ENCODE measurements at places on chromosomes 3 and 15.

DNA sequence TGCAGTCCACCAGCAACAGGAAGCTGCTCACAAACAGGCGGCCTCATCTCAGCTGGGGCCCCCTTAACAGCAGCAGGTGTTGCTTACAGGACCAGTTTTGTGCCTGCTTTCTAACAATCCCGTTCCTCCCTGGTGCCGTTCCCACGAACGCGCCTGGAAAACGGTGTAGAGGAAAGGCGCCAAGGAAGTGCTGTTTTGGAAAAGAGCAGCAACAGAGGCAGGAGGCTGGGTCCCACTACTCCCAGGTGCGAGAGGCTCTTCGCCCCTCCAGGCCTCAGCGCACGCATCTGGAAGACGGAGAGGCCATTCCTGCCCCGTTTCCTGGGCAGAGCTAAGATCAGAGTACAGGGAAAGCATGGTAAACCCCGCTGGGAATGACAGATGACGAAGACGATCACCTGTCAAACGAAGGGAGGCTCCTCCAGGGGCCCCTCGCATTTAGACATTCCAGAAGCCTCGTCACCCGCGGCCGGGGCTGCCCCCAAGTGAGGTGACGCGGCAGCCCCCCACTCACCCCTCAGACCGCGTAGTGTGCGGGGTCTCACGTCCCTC is 603 bp downstream of the SCAPER start:
- no peak for DNase-seq

- no peak for DNase-seq
Measured at GRCh38 chr3:150727653-150728502, 24.2 kb upstream of the ERICH6 start.

- DNase-seq: no peak
Measured at GRCh38 chr3:143562789-143563188, 285.5 kb downstream of the SLC9A9 start.

DNA sequence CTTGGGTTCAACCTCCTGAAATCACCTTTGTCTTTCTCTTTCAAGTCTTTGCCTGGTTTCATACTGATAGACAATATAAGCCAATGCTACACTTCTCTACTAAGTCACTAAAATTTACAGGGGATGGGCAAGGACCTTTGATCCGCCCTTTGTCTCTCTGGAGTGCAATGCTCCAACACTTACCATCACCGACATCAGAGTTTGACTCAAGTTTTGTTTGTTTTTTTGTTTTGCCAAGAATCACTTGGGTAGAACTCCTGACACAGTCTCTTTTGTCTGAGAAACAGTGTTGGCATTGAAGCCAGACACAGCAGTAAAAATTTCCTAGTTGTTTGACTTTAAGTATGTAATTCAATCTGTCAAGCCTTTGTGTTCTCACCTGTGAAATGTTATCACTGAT is 29.3 kb downstream of the NFKBIZ start:
- no peak for DNase-seq

- DNase-seq: no peak
Measured at GRCh38 chr15:74179983-74180880, 6.7 kb downstream of the ISLR start.

GRCh38 chr3:25074149-25074548 is 353.9 kb upstream of the RARB start:
- no peak for DNase-seq

- DNase-seq: no peak
Measured at GRCh38 chr15:69126054-69126469, 34.4 kb upstream of the GLCE start.

GRCh38 chr15:79682285-79682684 is 214.5 kb downstream of the MTHFS start:
- DNase-seq: no peak

GRCh38 chr3:25349095-25349494 is 79.0 kb upstream of the RARB start:
- no peak for DNase-seq

DNA sequence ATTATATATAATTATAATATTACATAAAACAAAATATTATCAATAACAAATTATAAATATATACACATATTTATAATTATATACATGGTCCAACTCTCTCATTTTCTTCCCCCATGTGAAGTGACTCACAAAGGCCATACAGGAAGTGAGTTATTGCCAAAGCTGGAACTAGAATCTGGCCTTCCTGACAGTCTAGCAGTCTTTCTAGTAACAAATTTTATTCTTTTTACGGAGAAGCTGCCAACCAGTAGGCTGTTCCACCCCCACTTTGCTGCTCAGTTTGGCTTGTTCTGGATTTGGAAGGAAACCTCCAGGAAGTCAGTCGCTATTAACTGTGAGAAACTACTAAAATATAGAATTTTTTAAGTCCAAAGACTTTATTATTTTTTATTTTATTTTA is 79.6 kb downstream of the DHX36 start:
- no peak for DNase-seq

DNA sequence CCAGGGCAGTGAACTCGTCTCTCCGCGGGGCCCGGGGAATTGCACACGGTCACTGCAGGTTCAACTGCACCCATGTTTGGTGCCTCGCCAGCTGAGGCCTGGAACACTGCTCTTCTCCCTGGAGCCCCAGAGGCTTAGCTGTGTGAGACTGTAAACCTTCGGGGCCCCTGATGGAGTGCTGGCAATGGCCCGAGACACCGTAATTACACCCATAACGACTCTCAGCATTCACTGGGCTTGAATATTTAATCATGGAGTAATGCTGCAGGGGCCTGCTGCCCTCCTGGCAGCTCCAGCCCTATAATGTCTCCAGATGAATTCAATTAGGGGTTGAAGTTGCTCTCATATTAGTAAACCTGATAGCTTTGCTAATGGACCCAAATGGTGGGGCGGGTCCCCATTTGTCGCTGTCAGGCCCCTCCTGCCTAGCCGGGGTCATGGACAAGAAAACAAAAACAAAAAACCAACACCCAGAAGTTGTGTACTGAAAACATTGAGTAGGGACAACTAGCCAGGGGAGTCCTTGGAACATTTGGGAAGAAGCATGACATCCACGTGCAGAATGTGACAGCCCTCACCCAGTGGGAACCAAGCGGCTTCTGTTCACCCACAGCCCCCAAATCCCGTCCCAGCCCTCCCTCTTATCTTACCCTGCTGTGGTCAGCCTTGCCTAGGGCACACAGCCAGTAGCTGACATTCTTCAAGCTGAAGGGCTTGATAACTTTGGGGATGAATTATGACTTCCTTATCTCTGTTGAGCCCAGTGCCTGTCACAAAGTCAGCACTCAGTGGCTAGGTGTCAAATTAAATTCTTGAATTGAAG is 74.3 kb upstream of the SCN5A start:
- no peak for DNase-seq

- no peak for DNase-seq
Measured at GRCh38 chr3:160478338-160478737, 28.8 kb upstream of the TRIM59 start.

DNA sequence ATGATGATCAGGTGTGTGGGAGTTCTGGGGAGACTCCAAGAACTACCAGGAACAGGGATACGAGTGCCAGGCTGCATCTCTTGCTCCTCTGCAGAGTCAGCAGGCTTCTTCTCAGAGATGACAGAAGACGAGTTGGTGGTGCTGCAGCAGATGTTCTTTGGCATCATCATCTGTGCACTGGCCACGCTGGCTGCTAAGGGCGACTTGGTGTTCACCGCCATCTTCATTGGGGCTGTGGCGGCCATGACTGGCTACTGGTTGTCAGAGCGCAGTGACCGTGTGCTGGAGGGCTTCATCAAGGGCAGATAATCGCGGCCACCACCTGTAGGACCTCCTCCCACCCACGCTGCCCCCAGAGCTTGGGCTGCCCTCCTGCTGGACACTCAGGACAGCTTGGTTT is 7.9 kb downstream of the PRRT3 start:
- no peak for DNase-seq

GRCh38 chr15:64634027-64634426 is 141.4 kb downstream of the RBPMS2 start:
- peak; percentile 75 for DNase-seq

DNA sequence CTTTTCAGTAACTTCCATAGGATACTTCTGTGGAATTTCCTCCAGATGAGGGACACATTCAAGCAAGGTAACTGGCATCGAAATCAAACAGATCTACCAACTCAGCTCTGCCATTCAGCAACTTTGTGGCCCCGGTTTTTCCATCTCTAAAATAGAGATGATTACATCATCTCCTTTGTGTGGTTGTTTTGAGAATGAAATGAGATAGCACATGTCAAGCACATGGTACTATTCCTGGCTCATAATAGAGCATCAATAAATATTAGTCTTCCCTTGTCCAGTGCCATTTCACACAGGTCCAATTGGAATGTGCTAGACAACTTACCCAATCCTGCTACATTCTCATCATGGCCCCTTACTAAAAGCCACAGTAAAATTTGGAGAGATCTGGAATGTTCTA is 24.2 kb upstream of the TM4SF4 start:
- DNase-seq: no peak

DNA sequence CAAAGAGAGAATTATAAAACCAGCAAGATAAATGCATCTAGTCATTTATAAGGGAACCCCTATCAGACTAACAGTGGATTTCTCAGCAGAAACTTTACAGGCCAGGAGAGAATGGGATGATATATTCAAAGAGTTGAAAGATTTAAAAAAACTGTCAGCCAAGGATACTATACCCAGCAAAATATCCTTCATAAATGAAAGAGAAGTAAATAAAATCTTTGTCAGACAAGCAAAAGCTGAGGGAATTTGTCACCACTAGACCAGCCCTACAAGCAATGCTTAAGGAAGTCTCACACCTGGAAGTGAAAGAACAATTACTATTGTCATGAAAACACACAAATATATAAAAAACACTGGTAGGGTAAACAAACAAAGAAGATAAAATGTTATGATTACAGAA is 113.4 kb upstream of the FAM3D start:
- no peak for DNase-seq

DNA sequence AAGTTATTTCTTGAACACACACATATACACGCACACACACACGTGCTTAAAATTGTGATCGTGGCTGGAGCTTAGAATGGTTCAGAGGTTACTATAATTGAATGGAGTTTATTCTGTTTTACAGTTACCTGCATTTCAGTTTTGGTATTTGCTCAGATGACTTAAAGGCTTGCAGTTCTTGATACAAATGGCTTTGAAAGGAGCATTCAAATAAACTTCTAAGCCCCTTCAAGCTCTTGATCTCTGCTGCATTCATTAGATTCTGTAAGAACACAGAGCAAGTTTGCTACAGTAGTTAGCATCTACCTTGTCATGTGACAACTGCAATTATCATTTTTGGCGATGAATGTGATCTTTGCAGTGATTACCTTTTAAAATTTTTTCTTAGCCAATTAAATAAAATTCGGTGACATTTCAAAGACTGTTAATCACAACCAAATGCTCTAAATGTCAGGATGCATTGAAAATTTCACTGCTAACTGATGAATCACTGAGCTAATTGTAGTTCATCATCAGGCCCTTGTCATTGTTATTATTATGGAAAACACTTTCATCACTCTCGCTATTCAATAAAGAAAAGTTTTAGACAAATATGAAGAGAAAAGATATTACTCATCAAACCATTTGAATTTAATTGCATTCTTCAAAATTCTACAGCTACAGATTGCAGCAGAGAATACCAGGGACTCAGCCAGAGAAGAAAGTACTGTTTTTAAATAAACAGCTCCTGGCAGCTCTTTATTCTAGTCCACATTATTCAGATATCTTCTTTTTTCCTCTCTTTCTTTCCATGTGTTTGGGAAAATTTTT is 296.1 kb downstream of the LRTM1 start:
- DNase-seq: no peak

- DNase-seq: no peak
Measured at GRCh38 chr3:38643090-38643489, 6.4 kb downstream of the SCN5A start.

DNA sequence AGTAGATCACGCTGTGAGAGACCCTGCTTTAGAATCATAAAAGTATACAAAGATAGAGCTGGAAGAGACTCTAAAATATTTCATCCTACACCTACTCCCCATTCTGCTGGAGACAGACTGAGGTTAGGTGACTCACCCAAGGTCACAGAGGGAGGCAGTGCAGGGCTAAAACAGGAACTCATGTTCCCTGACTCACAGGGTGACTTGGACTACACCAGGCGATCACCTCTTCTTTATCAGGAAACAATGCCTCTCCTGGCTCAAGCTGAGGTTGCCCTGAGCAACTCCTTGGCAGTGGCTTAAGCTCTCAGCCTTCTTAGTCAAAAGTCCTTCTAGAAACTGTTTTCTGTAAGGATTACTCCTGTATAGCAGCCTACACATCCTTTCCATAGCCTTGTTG is 26.4 kb upstream of the TNFAIP8L3 start:
- no peak for DNase-seq

DNA sequence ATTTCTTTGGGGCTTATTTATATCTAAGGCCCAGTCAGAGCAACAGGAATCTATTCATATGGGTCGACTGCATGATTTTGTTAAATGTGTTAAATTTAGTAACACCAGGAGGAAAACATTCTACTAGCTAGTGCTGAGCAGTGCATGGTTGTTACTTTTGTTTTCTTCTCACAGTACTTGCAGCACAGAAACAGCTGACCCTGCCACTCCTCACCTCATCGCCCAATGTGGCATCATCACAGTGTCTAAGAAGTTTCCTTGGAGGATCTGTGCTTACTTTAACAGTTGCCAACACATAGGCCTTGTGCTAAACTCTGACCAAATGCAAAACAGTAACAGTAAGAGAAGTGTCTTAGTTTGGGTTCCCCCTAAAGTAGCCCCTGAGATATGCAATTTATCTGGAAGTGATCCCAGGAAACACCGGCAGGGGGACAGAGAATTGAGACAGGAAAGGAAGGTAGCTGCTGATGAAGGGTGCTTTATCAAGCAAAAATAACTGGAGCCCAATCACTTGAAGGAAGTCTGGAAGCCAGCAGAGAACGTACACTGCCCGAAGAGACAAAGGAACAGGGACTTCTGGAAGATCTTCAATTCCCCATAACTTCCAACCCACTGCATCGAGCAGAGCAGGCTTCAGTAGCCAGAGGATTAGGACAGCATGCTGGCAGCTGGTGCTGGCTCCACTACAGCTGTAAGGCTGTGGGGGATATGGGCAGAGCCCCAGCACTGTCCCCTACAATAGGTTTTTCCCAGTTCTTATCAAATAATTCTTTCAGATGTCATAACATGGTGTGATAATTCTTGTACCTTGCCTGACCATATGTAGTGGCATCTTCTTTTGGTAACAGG is 36.0 kb upstream of the ULK4 start:
- no peak for DNase-seq

DNA sequence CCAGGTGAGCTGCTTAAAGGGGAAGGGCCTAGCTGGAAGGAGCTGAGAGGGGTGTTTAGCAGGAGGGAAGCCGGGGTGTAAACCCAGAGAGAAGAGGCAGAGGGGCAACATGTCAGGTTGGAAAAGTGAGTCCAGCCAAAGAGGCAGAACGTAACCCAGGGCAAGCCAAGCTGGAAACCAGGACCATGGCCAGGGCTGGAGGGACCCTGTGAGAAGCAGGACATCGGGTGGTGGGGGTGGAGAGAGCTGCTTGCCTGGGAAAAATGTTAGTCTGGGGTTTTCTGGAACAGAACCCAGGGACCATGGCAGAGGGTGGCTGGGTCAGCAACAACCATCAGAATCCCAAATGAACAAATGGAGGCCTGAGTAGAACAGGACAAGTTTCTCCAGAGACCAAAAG is 32.6 kb downstream of the SEMA5B start:
- DNase-seq: no peak

GRCh38 chr3:143167969-143168854 is 48.6 kb downstream of the CHST2 start:
- no peak for DNase-seq

GRCh38 chr15:90142216-90143165 is 40.2 kb upstream of the IDH2 start:
- peak; percentile 7 for DNase-seq

Measured in CD8-positive, alpha-beta memory T cell (primary cell).